ENCODE measurements at places on chromosomes 3 and 15.

GRCh38 chr3:20038699-20039465 is 1.4 kb upstream of the KAT2B start:
- no peak for DNase-seq

- DNase-seq, result peak; percentile 26
Observed at GRCh38 chr15:101314336-101315125, 19.5 kb upstream of the SNRPA1 start.

DNA sequence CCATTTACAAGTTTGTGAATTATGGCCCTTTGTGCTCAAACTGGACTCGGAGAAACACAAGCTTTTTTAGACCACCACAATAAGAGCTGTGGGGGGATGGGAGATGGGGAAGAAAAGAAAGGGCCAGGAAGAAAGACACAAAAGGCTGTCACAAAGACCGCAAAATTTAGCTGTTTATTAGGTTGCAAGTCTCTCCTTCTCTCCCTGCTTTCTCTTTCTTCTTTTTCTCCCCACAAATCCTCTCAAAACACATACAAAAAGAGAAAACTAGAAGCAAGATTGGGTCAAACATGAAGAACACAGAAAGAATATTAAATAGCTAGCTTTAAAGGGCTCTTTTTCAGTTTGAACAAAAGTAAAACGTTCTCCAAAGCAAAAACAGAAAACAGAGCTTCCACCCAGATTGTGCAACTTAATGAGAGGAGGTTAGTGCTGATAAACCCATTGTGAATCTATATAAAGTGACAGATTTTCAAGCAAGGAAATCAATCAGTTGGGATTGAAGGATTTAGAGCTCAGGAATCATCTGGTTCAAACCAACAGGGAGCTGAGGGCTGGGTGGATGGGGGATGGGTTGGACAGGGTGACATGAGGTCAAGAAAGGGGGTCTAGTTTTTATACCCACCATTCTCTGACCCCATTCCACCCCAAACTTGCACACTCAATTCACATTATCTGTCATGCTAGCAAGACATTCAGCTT is 87.3 kb downstream of the DHX30 start:
- peak; percentile 89 for DNase-seq

- no peak for DNase-seq
Observed at GRCh38 chr15:57611123-57611522, 19.4 kb downstream of the MYZAP start.

- no peak for DNase-seq
Observed at GRCh38 chr3:155334914-155335723, 41.6 kb upstream of the STRIT1 start.

GRCh38 chr15:47398132-47398531 is 319.2 kb upstream of the SEMA6D start:
- no peak for DNase-seq

- no peak for DNase-seq
Observed at GRCh38 chr3:183278479-183279088, 25.5 kb downstream of the B3GNT5 start.

DNA sequence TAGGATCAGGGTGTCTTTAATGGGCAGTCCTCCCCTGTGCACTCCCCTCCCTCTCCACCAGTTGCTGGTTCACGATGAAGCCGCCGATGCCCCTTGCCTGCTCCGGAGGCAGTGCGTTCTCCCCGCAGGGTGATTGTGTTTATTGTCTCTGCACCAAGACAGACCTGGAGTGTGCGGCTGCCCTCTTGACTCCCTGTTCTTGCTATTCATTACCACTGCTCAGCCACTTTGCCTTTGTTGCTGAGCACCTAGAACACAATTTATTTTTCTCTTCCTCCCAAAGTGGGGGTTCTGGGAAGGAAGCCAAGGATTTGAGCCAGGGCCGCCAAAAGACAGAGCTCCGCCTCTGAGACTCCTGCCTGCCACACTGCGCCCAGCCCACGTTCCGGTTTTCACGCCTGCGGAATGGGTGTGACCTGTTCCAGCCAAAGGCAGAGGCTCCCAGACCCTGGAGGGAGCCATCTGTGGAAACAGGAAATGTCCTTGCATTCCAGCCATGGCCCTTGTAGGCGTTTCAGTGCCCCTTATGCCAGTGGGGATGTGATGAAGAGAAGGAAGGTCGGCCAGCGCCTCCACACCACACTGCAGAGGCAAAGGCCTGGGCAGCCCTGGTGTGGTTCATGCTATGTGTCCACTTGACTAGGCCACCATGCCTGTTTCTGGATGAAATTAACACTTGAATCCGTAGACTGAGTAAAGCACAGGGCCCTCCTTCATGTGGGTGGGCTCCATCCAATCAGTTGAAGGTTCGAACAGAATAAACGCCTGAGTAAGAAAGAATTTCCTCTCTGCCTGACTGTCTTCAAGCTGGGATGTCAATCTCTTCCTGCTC is 85.8 kb downstream of the HMG20A start:
- DNase-seq, result no peak

DNA sequence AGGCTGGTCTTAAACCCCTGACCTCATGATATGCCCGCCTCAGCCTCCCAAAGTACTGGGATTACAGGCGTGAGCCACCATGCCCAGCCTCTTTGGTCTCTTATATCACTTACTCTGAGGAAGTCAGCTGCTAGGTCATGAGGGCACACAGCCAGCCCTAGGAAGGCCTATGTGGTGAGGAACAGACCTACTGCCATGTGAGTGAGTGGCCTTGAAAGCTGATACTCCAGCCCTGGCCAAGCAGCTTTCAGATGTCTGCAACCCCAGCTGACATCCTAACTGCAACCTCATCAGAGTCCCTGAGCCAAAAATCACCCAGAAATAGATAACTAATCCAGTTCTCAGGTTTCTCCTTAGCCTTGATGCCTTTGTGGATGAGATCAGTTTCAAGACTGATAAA is 224.3 kb downstream of the EDEM1 start:
- no peak for DNase-seq

GRCh38 chr3:32310918-32311839 is 72.7 kb downstream of the CMTM8 start:
- peak; percentile 71 for DNase-seq

GRCh38 chr15:39854161-39854560 is 65.9 kb downstream of the GPR176 start:
- no peak for DNase-seq

GRCh38 chr3:113617726-113618125 is 78.7 kb downstream of the USF3 start:
- DNase-seq, result no peak

DNA sequence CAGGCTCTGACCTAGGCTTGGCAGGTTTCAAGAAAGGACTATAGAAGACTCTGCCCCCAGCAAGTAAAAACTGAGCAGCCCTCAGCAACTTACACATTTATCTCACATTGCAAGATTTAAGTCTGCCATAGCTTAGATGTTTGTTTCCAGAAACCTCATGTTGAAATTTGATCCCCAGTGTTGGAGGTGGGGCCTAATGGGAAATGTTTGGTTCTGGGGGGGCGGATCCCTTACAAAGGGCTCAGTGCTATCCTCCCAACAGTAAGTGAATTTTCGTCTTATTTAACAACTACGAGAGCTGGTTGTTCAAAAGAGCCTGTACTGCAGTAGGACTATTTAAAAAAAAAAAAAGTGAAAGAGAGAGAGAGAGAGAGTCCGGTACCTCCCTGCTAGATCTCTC is 125.2 kb upstream of the PROK2 start:
- DNase-seq, result no peak

GRCh38 chr15:98740295-98740694 is 92.0 kb downstream of the IGF1R start:
- DNase-seq, result no peak

DNA sequence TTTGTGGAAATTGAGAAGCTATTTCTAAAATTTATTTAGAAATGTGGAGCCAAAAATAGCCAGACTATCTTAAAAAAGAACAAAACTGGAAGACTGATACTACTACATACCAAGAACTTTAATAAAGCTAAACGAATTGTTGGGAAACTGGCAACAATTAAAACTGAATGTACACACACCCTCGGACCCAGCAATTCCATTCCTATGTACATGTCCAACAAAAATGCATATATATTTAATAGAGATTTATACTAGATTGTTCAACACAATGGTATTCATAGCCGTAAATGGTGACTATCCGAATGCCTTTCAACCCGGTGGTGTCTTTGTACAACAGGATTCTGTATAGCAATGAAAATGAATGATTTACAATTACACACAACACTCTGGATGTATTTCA is 136.5 kb upstream of the RASGRP1 start:
- DNase-seq, result no peak

DNA sequence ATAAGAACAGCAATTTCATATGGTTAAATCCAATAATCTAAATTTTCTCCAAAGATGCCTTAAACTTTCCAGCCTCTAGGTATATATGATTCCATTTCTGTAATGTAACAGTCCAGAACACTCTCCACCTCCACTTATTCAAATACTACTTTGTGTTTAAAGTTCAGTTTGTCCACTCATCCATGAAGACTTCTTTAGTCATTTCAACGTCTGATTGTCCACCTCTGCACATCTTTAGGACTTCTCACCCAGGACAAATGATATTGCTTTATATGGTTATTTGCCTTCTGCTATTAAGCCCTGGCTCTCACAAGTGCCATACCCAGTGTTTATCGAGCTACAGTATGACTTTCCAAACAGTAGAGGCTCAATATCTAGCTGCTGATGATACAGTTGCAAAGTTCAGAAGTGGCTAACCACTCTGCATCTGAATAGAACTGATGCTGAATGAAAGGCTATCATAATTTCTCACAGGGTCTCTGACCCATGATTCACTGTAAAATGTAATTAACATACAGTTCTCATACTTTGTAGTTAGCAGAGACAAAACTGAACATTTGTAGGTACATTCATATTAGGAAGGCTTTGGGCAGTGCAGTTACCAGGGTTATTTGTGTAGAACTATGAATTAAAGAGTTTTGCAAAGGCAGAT is 93.7 kb upstream of the MBNL1 start:
- no peak for DNase-seq

- no peak for DNase-seq
Observed at GRCh38 chr15:33580526-33580925, 269.8 kb downstream of the RYR3 start.

DNA sequence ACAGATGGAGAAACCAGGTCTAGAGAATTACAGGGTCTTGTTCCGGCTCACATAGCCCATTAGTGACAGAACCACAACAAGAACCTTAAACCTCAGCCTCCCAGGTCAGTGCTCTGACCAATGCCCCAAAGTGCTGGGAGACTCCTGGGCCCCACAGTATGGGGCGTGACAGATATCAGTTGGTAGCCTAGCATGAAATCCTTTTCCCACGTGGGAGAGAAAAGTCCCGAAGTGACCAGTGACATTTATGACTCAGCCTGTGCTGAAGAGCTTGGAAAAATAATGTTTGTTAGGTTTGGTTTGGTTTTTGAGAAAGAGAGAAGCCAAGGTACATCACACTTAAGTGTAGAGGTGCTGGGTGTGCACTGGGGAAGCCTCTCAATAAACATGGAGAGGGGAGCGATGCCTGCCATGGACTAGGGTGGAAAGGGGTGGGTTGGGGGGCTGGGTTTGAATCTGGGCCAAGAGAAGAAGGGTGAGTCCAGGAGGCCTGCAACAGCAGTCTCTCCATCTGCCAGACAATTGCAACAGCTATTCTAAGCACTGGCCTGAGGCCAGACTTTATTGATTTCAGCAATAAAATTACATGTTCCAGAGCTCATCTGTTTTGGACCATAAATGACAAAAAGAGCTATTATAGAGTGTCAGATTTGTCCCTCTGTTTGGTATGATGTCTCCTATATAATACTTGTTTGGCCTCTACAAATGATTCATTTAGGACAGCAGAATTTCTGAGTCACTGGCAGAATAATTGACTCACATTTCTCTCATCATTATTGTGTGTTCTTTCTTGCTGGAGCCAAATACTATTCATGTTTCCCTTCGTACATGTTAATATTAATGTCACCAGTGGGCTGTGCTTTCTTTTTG is 43.4 kb downstream of the C2CD4A start:
- no peak for DNase-seq

DNA sequence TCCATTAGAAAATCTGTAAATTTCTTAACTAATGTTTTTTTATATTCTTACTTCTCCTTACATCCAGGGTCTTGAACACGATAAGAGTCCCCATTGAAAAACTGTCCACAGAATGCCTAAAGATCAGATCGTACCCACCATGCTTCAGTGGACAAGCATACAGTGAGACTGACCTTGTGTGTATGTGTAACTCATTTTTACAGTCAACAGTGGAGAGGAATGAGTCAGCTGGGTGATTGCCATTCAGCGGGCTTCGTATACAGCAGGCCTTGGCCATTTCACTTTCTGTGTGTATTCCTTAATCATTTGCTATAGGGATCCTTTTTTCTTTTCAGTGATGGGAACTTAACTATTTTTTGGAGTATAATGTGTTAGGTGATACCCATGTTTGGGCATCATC is 10.6 kb downstream of the PARP14 start:
- DNase-seq, result no peak

DNA sequence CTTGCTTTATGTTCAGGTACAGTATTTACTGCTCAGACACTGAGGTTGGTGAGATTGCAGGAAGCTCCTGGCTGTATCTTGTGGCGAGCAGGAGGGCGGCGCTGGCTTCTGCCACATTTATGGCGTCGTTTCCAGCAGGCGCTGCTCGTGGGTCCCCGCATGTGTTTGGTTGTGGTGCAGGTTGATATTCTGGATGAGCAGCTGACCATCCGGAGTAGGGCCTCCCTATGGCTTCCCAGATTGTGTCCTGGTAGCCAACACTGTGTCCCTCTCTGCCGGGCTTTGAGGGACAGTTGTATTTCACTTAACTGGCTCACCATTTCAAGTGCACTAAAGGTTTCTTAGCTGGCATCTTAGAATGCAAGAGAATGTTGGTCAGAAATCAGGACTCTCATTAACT is 386.5 kb upstream of the TPM1 start:
- no peak for DNase-seq

GRCh38 chr3:51358981-51359380 is 26.1 kb upstream of the MANF start:
- DNase-seq, result no peak

GRCh38 chr3:86990012-86990733 is 776 bp downstream of the VGLL3 start:
- peak; percentile 19 for DNase-seq

DNA sequence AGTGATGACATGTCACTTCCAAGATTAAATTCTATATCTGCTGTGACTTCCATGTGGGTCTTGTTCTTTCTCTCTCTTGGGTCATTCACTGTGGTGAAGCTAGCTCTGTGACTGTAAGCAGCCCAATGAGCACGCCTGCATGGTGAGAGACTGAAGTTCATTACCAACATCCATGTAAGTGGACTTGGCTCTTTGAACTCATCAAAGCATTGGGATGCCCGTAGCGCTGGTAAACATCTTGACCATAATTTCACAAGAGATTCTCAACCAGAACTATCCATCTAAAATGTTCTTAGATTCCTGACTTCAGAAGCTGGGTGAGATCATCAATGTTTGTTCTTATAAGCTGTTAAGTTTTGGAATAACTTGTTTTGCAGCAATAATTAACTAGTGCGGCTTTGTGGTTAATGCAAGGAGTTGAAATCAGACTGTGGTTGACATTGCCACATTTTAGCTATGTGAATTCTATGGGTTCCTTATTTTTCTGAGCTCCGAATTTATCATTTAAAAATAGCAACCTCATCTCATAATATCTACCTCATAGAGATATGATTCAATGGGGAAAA is 31.6 kb upstream of the LRRC3B start:
- DNase-seq, result no peak

- no peak for DNase-seq
Observed at GRCh38 chr3:128151758-128152274, 1.5 kb upstream of the EEFSEC start.

GRCh38 chr15:96093063-96093462 is 237.4 kb upstream of the NR2F2 start:
- no peak for DNase-seq
